ENCODE measurements at places on chromosomes 12 and 14. TPM values are rescaled to one million over a fixed set of nuclear protein-coding genes. Genes with fewer than 3 reads are reported as not detected.

DNA sequence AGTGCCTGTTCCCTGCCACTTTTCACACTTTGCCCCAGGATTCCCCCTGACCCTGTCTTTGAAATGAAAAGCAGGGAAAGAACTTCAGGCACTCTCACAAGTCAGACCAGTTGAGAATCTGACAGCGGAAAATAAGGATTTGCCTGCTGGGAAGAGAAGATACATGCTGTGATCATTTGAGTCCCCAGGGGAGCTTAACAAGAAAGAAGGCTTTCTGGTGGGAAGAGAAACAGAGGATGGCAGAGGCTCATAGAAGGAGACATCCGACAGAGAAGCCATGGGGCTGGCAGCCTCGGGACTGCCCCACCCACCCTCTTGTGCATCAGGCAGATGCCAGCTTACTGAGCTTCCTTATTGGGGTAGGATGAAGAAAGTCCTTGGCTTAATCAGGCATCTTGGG lies 11.9 kb downstream of the TTC9 start:
- DNase-seq, result no peak

GRCh38 chr12:6463216-6463615 lies 7.3 kb downstream of the VAMP1 start:
- DNase-seq, result no peak

- no peak for DNase-seq
These were observed 344.9 kb upstream of the STXBP6 start for GRCh38 chr14:25394791-25395391.

PLBD1 gene
- total RNA-seq, result 2.0 TPM

DNA sequence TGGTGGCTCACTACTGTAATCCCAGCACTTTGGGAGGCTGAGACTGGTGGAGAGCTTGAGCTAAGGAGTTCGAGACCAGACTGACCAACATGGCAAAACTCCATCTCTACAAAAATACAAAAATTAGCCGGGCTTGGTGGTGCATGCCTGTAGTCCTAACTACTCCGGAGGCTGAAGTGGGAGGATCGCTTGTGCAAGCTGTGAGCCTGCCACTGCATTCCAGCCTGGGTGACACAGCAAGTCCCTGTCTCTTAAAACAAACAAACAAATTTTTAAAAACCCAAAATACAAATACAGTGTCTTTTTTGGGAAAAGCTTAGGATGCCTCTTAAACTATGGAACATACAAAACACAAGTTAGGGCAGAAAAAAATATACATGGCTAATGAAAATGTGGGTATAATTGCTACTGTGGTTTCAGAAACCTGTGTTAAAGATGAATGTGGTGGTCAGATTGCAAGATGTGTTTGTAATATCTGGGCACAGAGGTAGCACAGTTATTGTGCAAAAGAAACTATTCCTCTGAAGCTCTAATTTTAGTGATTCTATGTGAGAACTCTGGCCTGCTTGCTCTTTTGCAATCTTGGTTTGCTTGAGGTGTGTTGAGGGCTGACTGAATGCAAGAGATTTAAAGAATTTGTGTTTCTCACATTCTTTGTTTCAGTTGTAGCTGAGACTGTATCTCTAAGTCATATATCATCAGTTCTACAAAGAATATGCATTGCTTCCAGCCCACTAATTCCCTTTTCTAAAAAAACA lies 3.9 kb upstream of the HSPA2 start:
- no peak for DNase-seq

PLEK2 gene
- total RNA-seq, result 336 TPM

GRCh38 chr12:109873653-109874052 lies 6.7 kb downstream of the GLTP start:
- no peak for DNase-seq

DNA sequence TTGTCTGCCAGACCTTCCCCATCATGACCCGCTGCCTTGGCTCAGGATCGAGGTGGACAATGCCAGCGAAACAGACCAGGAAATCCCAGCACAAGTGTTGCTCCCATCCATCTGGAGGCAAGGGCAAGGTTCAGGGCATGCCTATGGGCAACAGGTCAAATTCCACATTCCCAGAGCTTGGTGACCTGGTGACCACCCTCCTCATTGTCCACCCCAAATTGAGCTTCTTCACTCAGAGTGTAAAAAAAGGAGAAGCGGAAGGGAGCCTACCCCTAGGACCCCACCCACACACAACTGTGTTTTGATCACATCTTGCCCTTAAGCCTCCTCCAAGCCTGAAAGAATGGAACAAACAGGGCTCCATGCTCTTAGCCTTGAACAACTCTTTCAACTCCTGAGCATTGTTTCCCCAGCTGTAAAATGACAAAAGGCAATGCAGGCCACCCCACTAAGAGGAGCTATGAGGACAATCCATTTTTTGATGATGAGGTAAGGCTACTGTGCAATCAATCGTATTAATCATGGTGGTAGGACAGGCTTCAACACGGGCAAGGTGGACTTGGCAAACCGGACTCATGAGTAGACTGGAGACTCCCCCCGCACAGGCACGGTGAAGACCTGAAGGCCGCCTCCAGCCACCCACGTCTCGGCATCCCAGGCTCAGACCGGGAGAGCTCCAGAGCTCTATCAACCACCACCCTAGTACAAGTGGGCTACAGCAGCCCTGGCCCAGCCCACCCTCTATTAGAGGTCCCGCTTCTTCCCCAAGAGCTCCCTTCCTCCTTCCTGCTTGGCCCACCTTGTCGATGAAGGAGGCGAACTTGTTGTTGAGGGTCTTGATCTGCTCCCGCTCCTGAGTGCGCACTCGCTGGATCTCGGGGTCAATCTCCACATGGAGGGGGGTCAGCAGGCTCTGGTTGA lies 866 bp downstream of the KRT79 start:
- DNase-seq, result no peak

DNA sequence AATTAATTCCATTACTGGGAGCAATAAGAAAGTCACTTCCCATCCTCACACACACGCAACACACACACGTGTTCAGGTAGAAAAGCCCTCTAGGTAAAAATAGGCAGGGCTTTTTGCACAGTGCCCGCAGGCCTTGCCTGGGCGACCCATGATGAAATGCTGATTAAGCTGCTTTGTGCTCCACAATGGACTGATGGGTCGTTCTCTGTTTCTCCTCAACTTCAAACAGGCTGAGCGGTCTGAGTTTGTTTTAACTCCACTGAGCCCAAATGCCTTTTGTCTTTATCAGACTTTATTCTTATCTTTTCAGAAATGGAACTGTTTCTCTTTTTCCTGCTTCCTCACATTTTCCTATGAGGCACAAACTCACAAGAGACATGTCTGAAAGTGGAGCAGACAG lies 9.4 kb upstream of the DACT1 start:
- no peak for DNase-seq

- DNase-seq, result no peak
These were observed 18.7 kb upstream of the POP5 start for GRCh38 chr12:120599672-120600552.

- peak; percentile 56 for DNase-seq
These were observed 414 bp upstream of the CDK17 start for GRCh38 chr12:96400631-96401075.

NEMP1 gene
- 16.6 TPM for total RNA-seq

DNA sequence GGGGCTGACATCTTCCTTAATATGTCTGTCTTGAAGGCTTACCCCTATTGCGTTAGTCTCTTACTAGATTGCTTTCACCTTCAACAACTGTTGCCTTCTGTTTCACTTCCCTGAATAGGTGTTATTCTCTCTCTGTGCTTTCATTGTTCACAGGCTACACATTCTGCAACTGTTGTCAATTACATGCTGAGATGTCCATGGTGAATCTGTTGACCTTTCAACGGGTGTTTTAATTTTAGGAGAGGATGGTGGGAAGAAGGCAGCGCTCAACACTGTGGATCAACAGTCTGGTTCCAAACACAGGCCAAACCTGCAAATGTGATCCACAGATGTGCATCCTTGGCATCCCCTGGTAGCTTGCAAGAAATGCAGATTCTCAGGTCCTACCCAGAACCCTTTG lies 101.9 kb downstream of the DACT1 start:
- DNase-seq, result no peak

TMEM253 gene
- total RNA-seq, result 0.42 TPM

GRCh38 chr14:22221508-22221907 lies 367.5 kb downstream of the DAD1 start:
- no peak for DNase-seq

DNA sequence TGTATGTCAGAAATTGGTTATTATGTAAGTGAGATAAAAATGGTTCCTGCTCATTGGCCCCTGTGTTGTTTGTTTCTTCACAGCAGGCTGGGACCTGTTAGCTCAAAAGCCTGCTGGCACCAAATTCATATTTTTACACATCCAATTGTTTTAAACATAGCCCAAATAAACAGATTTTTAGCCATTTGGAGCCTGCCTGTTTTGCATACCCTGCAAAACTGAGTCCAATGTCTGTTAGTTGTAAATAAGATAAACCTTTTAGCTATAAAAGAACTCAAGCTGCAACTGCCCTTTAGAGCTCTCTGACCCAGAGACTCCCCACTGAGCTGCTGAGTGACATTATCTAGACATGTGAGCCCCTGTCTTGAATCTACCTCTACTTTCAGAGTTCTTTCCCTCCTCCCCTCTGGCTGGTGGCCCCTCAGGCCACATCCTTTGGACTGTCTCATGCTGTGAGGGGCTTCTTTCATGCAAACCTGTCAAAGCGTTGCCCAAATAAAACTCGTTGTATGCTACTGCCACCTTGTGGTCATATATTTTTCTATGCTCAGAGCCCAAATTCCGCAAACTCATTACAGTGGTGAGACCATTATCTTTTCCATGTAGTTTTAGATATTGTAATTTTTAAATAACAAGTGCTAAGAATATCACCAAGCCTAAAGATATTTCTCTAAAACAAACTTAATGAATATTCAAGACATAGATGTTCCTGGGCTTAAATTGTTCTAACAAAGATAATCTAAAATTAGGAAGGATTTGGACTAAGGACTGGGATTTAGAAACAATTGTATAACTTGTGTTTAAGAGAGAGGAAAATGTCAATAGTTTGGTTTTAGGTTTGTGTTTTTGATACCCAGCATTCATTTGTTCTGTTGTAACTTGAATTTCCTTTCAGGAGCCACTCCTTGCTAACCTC lies 337.9 kb downstream of the AACS start:
- DNase-seq, result peak; percentile 1

DNA sequence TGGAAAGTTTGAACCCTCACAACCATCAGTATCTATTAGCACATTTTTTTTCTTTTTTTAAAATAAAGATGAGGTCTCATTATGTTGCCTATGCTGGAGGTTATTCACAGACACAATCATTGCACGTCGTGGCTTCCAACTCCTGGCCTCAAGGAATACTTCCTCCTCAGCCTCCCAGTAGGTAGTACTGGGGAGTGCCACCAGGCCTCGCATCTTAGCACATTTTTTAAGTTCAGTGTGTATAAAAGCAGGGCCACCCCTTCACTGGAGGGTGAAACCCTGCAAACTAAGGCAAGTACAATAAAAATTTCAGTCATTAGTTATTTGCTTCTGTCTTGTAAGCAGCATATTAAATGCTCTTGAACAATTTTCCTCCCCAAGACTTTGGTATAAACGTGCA lies 114.2 kb upstream of the SINHCAF start:
- DNase-seq, result no peak

CFAP251 gene
- 44.5 TPM for total RNA-seq

- DNase-seq, result no peak
These were observed 52.6 kb upstream of the ABCD2 start for GRCh38 chr12:39671898-39672875.

CCDC197 gene
- total RNA-seq, result not detected

Data from foreskin keratinocyte (primary cell).